Fibroblast of upper back skin (primary cell): ENCODE measurements at places on chromosomes 11 and 22.

GRCh38 chr22:30247561-30247960 is 1.0 kb upstream of the LIF start:
- no peak for DNase-seq

GRCh38 chr22:48491451-48491941 is 1336.2 kb downstream of the BRD1 start:
- peak; percentile 26 for DNase-seq

- DNase-seq: no peak
These were observed 33.9 kb downstream of the SWAP70 start for GRCh38 chr11:9697766-9698165.

DNA sequence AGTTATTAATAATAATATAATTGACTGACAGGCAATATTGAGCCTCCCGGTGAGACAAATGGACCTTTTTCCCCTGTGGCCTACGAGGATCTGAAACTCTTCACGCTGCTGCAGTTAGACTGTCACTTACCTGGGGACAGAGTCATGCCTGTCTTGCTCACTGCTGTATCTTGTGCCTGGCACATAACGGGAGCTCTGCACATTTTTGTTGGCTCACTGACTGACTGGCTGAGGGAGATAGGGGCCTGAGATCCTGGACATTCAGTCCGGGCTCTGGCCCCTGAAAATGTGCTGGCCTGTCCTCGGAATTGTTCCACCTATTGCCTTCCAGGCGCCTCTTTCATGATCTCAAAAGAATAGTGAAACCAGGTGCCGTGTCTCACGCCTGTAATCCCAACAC is 743 bp upstream of the CD3D start:
- no peak for DNase-seq

DNA sequence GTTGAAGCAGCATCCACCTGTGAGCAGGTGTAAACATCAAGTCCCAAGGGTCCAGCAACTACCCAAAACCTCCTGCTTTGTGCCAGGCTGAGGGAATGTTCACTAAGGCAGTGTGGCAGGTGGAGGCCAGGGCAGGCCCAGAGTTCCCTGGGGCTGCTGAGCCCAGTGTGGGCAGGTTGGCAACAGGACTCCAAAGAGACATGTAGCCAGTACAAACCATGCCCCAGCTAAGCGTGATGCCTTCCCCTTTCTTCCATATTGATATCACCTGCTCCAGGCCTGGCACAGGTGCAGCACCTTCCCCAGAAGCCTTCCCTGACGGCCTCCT is 30.0 kb upstream of the SCUBE2 start:
- DNase-seq: no peak

- peak; percentile 17 for DNase-seq
These were observed 118.8 kb downstream of the LUZP2 start for GRCh38 chr11:24615451-24616160.

DNA sequence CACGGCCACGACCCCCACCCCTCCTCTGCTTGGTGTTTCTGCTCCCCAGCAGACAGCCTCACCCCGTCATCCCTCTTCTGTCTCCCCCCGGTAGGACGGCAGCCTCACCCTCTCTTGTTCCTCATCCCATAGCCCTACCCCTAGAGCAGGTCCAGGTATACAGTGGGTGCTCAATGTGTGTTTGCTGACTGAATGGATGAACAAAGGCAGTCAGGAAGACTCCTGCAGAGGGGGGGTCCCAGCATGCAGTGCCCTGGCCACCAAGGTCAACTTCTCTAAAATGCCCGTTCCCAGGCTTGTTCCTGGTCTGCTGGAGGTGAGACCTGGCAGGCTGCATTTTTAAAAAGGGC is 34.7 kb upstream of the FADD start:
- DNase-seq: no peak

- no peak for DNase-seq
These were observed 198.1 kb upstream of the SEZ6L start for GRCh38 chr22:25970999-25971811.

GRCh38 chr22:49659281-49659923 is 168.3 kb downstream of the BRD1 start:
- DNase-seq: no peak

- DNase-seq: peak; percentile 82
These were observed 21.1 kb downstream of the SERPINH1 start for GRCh38 chr11:75582895-75583717.

DNA sequence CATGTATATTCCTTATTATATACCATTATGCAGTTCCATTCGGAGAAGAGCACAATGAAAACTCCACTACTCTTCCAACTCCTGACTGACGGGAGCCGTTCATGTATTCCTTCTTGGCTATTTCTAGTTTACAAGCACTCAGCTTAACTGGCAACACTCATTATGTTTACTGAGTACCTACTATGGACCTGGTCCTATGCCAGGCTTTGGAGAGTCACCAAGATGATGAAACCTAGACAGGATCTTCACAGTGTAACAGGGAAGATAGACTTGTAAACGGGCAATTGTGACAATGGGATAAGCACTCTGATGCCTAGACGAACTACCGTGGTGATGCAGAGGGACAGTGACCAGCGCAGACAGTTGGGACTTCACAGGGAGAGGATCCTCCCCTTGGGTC is 22.3 kb upstream of the ST3GAL4 start:
- no peak for DNase-seq

DNA sequence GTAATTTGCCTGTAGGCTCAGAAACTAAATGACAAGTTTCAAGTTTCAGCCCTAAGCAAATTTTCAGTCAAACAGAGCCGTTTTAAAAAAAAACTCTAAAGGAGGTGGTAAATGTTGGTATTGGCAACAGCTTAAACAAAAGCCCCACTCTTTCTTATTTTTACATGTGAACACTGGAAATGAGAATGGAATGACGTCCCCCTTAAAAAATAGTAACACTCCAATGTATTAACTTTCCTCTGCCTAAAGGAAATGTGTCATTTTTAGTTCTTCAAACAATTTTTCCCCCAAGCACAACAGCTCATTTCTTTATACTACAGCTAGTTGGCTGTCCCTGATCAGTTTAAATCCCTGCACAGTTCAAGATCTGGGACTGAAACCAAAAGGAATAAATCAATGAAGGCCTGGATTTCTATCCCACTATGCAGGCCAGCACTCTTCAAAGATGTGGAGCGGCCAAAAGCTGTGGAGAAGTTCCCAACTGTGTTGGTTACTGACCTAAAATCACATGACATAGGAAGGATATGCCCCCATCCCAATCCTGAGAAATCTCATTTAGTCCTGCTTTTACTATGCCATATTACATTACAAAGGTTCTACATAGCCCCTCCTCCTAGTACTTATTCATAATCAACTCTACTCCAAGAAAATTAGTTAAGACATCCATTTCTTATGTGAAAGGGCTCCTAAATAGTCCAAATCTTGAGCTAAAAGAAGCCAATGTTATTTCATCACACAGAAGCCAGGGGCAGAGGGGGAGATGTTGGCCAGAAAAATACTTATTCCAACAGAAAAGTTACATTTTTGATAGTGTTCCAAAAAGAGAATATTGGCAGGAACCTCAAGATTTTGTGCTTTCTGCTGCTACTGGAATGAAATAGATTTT is 95.9 kb downstream of the CADM1 start:
- DNase-seq: peak; percentile 68

DNA sequence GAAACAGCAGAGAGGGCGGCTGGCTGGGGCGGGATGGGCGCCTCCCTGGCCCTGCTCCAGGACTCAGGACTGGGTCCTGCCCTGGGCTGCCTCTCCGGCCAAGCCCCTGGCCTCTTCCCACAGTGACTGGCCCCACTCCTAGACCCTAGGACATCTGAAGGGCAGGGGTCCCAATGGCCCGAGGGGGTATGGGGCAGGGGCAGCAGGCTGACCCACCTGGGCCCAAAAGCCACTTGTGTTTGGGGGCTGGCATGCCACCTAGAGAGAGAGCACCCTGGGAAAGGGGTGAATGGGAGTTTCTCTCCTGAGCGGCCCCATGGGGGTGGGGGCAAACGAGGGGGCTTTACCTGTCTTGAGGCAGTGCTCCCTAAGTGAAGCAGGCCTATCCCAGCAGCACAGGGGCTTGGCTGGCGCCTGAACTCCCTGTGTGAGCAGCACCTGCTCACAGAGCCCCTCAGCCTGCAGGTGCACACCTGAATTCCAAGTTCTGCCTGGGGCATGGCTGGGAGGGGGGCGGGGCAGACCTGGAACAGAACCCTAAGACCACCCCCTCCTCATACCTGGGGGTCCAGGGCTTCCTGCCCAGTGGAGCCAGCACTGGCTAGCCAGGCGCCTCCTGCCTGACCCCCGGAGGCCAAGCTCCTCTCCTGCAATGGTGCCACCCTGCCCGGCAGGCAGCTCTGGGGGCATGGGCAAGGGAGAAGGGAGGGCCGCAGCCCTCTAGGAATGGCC is 16.9 kb downstream of the DUSP8 start:
- DNase-seq: no peak

- peak; percentile 24 for DNase-seq
These were observed 133.4 kb downstream of the DCDC1 start for GRCh38 chr11:31236143-31236542.

DNA sequence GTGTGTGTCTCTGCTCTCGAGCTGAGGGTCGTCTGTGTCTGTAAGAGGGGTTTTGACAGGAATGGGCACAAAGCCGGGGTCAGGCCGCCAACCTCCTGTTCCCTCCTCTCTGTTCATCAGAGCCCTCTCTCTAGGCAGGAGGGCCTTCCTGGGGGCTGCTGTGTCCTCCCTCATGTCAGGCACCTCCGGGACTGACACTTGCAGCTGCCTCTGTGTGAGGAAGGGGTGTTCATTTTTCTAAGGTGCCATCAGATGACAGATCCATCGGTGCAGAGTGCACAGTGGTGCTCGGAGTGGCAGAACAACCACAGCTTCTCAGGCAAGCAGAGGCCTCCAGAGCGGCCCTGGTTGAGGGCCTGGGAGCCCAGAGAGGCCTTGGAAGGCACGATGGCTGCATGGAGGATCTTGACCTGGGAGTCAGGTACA is 265.4 kb upstream of the B3GAT1 start:
- DNase-seq: no peak

- DNase-seq: no peak
These were observed 50.2 kb downstream of the SPATA19 start for GRCh38 chr11:133795088-133795487.

- DNase-seq: no peak
These were observed 14.8 kb downstream of the DUSP8 start for GRCh38 chr11:1557051-1557884.

- no peak for DNase-seq
These were observed 10.1 kb upstream of the SCN2B start for GRCh38 chr11:118186346-118187107.

GRCh38 chr11:44949160-44950030 is 1.3 kb downstream of the TP53I11 start:
- no peak for DNase-seq

DNA sequence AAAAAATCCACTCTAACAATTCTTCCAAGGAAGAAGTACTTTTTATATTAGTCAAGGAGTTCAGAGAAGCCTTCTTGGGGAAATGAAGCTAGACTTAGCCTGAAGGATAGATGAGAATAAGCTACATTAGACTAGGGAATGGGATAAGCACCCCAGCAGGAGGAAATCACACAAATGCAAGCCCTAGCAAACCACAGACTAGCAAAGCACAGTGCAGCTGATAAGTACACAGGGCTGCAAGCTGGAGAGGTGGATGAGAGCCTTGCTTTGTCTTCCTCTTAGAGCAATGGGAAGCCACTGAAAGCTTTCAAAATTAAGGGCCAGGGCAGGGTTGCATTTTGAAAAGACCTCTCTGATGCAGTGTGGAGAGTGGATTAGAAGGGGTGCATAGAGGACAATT is 946.2 kb downstream of the LRRC4C start:
- DNase-seq: no peak

GRCh38 chr11:85827748-85828639 is 17.1 kb upstream of the SYTL2 start:
- DNase-seq: peak; percentile 97

DNA sequence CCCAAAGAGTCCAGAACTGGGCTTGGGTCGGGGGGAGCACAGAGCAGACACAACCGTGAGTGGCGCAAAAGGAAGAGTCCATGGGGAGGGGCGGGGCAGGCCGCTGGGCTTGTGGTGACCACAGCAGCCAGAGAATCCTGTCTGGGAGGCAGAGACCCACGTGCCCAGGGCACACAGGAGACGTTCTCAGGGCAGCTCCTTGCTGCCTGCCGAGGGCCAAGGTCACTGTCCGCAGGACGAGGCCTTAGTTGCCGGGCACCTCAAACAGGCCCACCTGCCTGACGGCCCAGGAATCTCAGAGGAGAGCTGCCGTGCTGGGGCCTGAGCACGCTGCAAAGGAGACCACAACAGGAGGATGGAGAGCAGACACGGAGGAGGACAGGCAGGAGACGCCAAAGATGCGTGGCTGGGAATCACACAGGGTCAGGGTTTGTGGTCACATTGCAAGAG is 87.8 kb downstream of the MYEOV start:
- DNase-seq: no peak

- no peak for DNase-seq
These were observed 1470.8 kb upstream of the TENM4 start for GRCh38 chr11:80911666-80912065.

GRCh38 chr11:110294509-110294908 is 1.9 kb downstream of the RDX start:
- DNase-seq: no peak

DNA sequence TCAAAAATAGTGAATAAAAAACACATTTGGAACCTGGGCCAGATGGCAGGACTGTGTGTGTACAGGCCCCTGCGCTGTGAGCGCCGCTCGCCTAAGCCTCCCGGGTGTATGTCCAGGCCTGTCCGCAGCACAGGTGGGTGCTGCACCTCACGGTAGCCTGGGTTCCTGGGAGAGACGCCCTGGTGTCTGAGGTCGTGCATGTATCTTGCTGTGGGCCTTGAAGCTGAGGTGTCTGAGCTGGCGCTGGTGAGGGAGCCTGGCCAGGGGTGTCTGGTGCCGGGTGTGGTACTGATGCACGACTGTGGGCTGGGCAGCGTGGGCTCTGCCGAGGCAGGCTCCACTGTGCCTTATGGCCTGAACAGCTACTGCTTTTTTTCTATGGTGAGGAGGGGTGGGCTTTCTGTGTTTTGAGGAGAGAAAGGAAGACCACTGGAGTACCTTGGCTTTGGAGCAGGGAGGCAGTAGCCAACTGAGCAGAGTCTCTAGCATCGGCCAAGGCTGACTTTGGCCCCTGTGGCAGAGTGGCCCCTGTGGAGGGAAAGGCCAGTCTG is 4.2 kb upstream of the ZDHHC8 start:
- DNase-seq: no peak

GRCh38 chr22:32389685-32390084 is 22.4 kb downstream of the RTCB start:
- DNase-seq: no peak

GRCh38 chr11:2998073-2998850 is 6.1 kb upstream of the NAP1L4 start:
- no peak for DNase-seq

- peak; percentile 40 for DNase-seq
These were observed 23.9 kb upstream of the TCF20 start for GRCh38 chr22:42294034-42294985.

DNA sequence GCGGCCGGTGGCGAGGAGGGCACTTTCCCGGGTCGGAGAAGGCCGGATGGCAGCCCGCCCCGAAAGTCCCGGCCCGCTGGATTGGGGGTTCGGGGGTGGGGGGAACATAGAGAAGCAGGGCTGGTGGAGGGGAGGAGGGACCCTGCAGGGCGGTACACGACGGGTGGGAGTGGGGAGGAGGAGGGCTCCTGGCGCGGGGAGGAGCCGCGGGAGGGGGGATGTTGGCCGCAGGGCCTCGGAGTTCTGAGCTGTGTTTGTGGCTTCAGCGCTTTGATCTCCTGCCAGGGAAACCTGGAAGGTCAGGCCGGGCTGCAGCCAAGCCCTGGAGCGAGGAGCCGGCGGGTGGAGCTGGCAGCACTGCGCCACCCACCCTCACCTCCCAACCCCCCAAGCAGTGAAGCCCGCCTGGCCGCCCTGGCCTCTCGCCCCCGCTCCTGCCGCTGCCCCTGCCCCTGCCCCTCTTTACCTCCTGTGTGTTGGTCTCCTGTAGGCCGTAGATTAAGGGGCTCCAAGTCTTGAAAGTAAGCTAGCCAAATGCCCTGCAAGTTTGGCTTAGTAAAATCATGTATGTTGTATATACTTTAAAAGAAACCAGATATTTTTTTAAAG is 30.9 kb downstream of the C22orf31 start:
- peak; percentile 84 for DNase-seq
